ENCODE measurements at places on chromosomes 12 and 14.

GRCh38 chr14:53047307-53048069 lies 96.6 kb upstream of the FERMT2 start:
- DNase-seq = no peak

- DNase-seq = no peak
These were observed 10.4 kb downstream of the NGB start for GRCh38 chr14:77260631-77261030.

DNA sequence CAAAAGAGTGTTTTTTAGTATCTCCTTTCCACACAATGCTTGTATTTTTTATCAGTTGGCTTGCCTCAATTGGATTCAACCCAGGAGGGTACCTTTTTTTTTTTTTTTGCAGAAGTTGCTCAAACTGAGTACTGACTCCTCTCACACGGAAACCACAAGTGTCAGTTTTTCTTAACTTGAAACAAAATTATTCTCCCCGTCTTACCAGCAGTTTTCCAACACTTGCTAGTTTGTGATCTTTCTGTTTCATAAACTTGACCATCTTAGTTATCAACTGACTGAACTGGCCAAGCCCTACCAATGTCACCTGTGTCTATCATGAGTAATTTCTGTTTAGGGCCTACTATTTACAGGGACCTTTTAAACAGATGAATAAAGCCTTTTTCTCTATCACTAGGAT lies 34.1 kb upstream of the ITPR2 start:
- DNase-seq = no peak

GRCh38 chr14:74974364-74975058 lies 19.1 kb upstream of the PGF start:
- DNase-seq = no peak

DNA sequence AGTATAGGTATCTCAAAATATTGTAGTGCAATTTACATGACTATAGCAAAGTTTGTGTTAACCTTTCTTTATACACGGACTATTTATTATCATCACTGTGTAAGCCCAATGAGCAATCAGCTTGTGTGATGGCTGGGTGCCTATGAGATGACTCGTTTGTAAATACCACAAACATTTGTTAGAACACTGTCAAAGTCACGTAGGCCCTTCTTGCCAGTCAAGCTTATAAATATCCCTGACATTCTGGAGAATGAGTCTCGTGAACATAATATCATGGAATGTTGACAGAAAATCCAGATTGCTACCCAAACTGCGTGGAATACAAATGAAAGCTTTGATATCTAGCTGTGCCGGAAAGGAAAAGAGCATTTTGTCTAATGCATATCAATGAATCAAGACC lies 648.3 kb upstream of the MDGA2 start:
- no peak for DNase-seq

- DNase-seq = no peak
These were observed 90.3 kb downstream of the DDHD1 start for GRCh38 chr14:53062856-53063255.

DNA sequence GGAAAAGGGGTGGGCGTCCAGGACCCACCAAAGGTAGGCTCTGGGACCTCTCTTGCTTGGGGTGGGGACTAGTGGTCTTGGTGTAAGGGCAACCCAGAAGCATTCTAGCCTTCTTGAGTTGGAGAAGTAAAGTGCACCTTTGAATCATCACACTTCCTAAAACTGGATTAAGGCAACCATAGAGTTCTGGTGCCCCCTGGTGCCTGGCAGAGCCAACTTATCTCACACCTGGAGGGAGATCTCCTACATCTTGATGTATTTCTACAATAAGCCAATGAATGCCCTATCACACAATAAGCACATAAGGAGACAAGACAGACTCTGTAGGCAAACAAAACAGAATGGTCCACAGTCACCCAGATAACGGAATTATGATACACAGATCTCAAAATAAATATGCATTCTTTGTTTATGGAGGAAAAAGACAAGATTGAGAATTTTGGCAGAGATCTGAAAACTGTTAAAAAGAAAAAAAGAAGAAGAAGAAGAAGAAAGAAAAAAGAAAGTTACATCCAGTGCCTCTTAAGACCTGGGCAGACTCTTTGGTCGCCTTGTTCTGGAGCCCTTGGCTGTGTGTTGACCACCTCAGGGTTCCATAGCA lies 95.9 kb upstream of the PPP2R5C start:
- no peak for DNase-seq

DNA sequence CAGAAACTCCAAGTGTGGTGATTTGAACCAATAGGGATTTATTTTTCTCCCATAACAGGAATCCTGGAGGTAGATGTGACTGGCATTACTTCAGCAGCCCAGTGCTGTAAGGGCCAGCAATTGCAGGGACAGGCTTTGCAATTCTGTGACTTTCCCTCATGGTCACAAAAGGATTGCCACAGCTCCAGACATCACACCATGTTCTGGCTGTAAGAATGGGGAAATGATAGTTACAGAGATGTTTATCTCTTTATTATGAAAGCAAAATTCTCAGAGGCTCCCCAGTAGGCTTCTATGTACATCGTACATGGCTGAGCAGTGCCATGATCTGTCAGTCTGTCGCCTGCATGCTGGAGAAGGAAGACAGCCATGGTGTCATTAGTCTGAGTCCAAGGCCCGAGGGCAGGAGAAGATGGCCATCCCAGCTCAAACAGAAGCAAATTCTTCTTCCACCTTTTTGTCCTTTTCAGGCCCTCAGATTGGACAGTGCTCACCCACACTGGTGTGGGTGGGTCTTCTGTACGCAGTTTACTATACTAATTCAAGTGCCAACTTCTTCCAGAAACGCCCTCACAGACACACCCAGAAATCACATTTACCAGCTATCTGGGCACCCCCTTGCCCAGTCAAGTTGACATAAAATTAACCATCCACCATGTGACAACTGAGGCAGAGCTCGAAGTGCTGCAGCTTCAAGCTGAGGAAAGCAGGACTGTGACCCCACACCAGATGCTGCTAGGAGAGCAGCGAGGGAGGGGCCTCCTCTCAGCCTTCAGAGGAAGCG lies 17.2 kb downstream of the ZBTB42 start:
- no peak for DNase-seq

DNA sequence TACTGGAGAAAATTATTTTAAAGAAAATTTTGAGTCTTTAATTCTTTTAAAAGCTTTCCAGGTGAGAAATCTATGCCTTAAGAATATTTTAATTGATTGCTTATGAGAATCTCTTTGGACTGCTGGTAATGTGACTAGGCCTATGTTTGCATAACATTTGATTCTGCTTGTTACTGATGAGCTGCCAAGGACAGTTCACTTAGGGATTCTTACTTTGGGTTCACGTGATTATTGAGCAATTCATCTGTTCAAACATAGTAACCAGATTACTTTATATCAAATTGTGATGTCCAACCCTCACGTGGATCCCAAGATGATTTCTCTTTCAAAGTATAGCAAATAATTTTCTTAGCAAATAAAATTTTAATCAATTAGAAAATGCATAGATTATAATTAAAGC lies 27.4 kb upstream of the ABCD2 start:
- DNase-seq = no peak

- no peak for DNase-seq
These were observed 418.6 kb downstream of the NELL2 start for GRCh38 chr12:44457465-44457864.

DNA sequence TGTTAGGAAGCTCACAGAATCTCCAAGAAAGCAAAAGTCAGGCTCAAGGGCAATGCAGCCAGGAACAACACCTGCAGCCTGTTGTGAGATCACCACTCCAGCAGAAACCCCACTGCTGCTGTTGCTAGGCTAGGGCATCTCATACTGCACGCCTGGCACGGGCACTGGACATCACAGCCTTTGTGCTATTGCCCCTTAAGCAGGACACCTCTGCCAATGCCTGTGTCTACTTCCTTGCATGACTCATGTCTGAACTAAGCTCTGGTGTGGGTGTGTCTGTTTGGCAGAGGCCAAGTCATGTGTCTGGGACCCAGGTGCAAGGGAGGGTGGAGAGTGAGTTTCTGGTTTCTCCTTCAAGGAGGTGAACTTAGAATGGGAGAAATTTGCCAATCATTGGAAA lies 10.0 kb upstream of the DDX47 start:
- DNase-seq = no peak

- no peak for DNase-seq
These were observed 62.2 kb upstream of the WSCD2 start for GRCh38 chr12:108066583-108067577.

GRCh38 chr14:104443391-104444158 lies 136.0 kb upstream of the C14orf180 start:
- no peak for DNase-seq

DNA sequence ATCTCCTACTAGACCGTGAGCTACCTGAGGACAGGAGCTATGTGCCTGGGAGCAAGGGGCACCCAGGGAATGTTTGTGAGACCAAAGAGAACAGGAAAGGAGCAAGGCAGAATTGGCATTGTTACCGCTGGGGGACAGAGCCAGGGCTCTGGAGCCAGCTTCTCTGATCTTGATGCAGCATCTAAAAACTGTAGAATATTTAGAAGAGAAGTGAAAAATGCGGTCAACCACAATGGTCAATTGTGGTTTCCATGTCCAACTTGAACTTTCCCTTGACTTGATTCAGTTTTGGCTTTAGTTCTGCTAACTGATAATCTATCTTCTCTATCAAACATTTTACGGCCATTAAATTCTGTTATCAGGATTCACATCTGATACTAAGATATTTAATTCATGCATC lies 201.2 kb downstream of the ANO4 start:
- no peak for DNase-seq

DNA sequence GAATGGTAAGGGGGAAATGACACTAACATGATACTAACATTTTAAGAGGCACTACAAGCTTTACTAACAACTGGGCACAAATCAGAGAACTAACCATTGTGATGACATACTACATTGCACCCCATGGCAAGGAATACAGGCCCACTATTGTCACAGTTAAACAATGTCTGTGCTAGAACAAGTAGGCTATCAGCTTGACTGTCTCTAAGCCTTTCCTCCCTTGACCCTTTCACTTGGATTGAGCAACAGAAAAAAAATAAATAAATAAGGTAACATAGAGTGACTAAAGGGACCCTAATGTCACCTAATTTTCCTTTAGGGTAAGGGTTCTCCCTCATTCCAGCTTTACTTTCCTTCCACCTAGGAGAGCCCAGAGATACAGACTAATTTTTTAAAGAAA lies 4.4 kb downstream of the SLC38A2 start:
- DNase-seq = no peak

- no peak for DNase-seq
These were observed 26.9 kb downstream of the WDR89 start for GRCh38 chr14:63614679-63615363.

- peak; percentile 51 for DNase-seq
These were observed at the start of gene ALDH2 for GRCh38 chr12:111766608-111767361. Gene ALDH2, plus strand, starts transcription at chr12:111766933. Its CDS starts 50 bp downstream, at chr12:111766983.

GRCh38 chr14:70096866-70097265 lies 91.9 kb downstream of the SLC8A3 start:
- DNase-seq = no peak

GRCh38 chr14:22640192-22640591 lies 4.0 kb downstream of the OR6J1 start:
- no peak for DNase-seq

DNA sequence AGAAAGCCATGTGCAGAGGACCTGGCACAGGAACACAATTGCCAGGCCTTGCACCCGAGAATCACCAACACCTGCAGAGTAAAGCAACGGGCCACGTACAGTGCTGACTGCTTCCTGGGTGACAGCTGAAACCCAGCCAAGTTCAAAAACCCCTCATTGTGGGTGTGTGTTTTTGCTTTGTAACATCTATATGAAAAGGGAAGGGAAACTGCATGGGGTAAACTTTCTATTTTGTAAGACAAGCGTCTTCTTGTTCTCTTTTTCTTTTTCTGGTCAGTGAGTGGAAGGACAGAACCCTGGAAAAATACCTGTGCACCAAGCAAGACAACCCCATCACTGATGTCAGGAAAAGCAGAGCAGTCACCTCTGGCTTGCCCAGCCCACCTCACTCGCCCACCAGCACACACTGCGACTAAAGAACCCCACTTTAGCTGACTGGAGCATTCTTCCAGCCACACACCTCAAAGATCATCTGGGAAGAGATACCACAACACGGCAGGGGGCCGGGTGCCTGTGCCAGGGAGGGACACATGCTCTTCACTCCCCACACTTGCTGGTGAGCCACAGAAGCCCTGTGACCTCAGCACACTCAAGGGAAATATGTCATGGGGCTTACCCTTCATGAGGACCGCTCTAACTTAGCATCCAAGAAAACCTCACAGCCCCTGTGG lies 172.3 kb downstream of the NDUFA12 start:
- no peak for DNase-seq

GRCh38 chr14:51828017-51828797 lies 32.2 kb upstream of the GNG2 start:
- DNase-seq = no peak

GRCh38 chr12:6688543-6688998 lies 604 bp downstream of the ZNF384 start:
- no peak for DNase-seq

DNA sequence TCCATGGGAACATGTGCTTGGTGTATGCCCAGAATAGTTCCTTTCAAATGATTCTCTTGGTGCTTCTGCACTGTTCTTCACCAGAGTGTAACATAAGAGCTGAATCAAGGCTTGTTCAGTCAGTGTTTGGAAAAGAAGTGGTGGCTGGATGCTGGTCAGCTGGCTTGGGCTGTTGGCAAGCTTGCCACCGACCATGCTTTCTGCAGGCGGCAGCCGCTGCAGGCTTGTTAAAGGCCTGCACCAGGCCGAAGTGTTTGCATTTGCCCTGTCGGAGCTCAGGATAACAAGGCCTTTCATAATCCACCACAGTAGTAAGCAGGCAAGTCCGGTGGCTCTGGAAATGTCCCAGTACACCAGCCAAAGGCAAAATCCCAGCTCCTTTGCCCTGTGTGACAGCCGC lies 26.9 kb downstream of the DAAM1 start:
- DNase-seq = peak; percentile 50

- no peak for DNase-seq
These were observed 2.9 kb upstream of the CLMN start for GRCh38 chr14:95322651-95323050.

DNA sequence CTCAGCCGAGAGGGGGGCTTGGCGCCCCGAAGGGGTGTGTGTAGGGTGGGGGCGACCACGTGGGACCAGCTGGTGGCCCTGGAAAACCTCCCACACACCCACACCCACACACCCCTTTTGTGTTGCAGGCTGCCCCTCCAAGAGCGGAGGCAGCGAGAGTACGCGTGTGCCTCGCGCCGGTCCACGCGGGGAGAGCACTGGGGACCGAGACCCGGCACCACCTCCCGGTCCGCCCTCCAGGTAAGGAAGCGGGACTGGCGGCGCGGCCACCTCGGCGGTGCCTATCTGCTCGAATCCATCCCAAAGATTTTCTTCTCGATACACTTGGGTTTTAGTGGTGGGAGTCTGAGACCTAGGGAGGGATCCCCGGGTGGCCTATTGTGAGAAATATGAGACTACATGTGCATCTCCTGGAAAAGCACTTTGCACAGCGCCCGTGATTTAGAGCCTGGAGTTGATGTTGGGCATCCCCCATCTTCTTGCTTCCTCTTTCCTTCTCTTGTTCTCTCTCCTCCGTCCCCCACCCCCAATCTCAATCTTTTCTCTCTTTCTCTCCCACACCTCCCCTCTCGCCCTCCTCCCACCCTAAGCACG lies 393 bp downstream of the SYT1 start:
- no peak for DNase-seq

- no peak for DNase-seq
These were observed 1.5 kb upstream of the CRIP2 start for GRCh38 chr14:105473033-105473676.

Measured in caudate nucleus (tissue), 63 donors.